ENCODE measurements at places on chromosomes 12 and 14.

GRCh38 chr12:6965026-6965661 is 5.3 kb downstream of the PHB2 start:
- peak; percentile 87 for DNase-seq

DNA sequence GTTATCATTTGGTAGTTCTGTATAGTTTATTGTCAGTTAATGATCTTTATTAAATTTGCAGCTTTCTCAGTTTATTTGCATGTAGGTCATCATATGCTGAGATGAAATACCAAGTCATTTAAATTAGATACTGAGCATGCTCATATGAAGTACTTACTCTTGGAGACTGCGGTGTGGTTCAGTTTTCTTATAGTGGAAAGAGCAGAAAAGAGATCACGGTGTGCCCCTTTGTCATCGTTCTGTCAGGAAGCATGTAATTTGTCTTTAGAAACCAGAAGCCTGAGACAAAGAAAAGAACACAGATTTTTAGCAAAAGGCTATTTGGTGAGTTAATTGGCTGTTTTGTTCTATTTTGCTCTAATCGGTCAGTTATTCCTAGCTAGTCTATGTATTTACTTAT is 75.6 kb downstream of the PLEKHA5 start:
- DNase-seq, result no peak

GRCh38 chr12:72509891-72510290 is 237.7 kb downstream of the TRHDE start:
- no peak for DNase-seq

GRCh38 chr14:68961781-68962584 is 17.1 kb downstream of the ACTN1 start:
- peak; percentile 55 for DNase-seq

DNA sequence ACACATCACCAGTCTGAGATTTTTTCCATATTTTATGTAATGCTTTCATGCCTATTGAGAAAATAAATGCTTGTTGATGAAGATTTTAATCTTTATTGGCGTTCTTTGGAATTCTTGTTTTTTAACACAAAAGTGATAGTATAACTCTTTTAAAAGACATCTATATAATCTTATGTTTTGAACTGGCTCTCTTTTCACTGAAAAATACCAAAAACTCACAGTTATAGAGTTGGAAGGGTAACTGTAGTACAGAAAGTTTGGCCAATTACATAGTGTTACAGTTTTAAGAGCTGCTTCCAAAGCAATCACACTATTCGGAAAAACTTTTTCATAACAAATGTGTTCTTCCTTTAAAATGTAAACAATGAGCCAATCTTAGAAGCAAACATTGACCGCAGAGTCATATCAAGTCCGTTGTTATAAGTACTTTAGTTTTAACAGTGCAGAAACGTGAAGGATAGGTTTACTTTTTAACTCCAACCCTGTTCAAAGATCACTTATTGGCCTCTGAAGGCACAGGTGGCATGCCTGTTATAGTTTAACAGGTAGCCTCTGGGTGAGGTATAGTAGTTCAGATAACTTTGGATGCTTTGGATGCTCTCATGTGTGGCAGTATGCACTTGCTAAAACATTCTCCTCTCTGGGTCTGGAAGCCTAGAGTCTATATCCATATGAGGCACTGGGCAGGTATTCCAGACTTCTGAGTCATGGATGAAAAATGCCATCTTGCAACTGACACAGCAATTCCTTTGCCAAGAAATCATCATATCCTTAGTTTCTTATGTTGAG is 12.1 kb upstream of the NTN4 start:
- no peak for DNase-seq

GRCh38 chr12:26271889-26272492 is 76.6 kb downstream of the SSPN start:
- peak; percentile 70 for DNase-seq

DNA sequence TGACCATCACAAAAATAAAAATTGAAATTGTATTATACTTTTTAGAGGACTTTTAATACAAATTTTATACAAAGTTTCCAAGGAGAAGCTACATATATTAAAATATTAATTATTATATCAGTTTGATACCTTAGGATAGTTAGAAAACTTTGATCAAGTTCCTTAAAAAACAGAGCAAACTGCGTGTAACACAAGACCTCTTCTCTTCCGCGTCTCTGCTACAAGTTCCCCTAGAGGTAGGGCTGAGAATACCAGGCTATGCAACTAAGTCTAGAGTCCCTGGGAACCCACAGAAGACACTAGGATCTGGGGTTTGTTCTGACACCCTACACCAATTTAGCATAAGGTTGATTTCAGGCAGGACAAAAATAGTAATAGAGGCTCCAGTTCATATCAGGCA is 319.0 kb downstream of the FOXG1 start:
- DNase-seq, result no peak

GRCh38 chr12:12803186-12803585 is 10.0 kb upstream of the DDX47 start:
- DNase-seq, result no peak

DNA sequence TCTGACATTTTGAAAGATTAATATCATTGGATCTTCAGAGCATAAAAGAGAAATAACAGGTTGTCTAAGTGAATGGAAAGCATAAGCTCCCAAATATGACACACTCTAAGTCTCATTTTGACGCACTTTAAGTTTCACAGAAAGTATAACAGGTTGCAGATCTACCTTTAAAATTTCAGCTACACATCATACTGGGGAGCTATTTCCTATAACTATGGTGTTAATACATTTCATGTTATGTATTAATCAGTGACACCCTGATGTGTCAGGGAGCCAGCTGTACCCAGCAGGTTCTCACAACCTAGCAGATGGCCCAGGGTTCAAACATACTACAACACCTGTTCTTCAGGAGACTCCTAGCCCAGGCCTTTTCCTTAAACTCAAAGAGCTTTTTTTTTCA is 31.1 kb upstream of the TMX1 start:
- no peak for DNase-seq

- DNase-seq, result no peak
These were observed 171.7 kb upstream of the LHX5 start for GRCh38 chr12:113643177-113643974.

DNA sequence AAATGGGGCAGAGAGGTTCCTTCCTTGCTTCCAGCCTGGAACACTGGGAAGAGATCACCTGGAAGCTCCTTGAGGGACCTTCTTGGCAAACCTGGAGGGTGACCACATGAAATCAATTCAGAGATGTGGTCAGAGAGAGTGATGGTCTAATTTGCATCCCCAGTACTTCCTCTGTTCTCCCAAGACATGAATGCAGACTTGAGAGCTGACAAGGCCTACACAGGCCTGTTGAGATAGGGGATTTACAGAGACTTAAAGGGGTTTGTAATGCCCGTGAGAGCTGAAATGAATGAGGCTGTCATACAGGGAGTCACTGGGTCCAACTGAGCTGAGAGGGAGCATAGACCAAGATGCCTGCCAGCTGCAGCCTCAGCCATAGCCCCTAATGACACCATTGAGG is 45.1 kb downstream of the TMX1 start:
- DNase-seq, result no peak

DNA sequence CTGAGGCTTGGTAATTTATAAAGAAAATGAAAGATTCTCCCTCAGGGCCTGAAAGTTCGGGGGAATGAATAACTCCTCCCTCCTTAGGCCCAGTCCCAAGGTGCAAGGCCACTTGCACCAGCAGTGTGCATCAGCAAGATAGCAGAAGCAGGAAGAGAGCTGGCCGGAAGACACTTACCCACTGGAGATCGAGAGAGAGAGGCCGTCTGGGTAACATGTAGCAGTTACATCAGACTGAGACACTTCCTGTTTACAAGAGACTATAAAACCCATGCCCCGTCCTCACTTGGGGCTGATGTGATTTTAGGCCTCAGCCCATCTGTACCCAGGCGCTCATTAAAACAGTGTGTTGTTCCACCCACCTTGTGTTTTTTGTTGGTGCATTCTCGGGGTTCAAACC is 85.2 kb downstream of the TMTC3 start:
- DNase-seq, result no peak

GRCh38 chr12:22275843-22276242 is 58.7 kb downstream of the ST8SIA1 start:
- no peak for DNase-seq

- DNase-seq, result no peak
These were observed 7.6 kb upstream of the KERA start for GRCh38 chr12:91065396-91065795.

DNA sequence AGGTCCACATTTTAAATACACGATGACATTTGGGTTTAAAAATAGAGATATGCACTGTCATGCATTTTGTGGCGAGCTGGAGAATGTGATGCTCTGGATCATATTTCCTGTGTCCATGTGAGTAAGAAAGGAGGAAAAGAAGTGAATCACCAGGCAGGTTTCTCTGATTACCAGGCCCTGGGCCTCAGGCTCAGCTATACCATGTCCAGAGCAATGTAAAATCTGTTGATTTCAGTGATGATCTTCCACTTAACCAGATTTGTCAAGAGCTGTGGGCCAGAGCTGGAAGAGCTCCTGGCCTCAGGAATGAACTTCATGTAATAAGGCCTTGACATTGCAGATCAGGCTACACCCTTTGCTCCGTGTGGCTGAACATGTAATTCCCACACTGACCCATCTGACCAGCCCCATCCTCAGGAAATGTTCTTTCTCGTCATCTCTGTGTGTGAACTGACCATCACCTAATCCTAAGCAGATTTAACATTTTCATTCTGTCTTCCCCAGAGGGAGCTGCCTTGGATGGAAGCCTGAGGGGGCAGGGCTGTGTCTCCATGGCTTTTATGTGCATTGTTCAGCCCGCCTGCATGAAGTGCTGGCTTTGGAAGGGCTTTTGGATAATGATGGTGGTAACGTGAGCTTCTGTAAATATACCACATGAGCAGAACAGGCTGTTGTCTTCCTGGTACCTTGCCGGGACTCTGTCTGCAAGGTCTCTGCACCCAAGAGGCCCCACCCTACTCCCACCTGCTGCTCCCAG is 54.5 kb downstream of the CRACR2A start:
- no peak for DNase-seq

DNA sequence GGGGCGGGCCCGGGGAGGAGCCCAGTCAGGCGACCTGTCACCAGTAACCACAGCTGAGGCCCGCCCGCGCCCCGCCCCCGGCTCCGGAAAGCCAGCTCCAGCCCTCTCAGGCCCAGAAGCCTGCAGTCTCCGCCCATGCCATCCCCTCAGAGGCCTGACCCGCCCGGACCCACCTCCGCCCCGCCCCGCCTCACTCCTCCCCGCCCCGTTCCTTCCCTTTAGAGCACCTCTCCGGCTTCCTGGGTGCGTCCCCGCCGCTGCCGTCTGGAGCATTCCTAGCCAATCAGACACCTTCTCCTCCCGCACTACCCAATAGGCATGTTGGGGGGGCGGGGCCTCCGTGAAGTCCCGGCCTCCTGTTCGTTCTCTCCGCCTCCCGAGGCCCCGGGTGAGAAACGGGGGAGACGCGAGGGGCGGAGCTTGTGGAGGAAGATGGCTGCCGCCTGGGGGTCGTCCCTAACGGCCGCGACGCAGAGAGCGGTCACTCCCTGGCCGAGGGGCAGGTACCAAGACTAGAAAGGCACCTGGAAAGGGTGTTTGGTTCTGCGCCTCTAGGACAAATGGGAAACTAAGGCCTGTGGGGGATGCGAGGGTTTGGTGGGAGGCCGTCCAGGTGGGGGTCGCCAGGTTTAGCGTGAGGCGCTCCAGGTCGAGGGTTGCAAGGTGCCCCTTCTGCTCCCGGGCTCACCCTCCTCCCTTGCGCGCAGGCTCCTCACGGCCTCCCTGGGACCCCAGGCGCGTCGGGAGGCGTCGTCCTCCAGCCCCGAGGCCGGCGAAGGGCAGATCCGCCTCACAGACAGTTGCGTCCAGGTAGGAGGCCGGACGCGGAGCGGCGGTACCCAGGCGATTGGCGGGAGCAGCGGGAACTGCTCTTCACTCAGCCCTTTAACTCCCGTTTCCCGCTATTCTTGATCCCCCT is at the start of gene ISCA2:
TSS of gene ISCA2 (plus strand) at position 423 of the 919 bp plus-strand sequence. CDS start at position 433, 10 bp downstream.
- DNase-seq, result peak; percentile 100
